ENCODE measurements at places on chromosomes 1 and 21. TPM values are rescaled to one million over a fixed set of nuclear protein-coding genes. Genes with fewer than 3 reads are reported as not detected.

DNA sequence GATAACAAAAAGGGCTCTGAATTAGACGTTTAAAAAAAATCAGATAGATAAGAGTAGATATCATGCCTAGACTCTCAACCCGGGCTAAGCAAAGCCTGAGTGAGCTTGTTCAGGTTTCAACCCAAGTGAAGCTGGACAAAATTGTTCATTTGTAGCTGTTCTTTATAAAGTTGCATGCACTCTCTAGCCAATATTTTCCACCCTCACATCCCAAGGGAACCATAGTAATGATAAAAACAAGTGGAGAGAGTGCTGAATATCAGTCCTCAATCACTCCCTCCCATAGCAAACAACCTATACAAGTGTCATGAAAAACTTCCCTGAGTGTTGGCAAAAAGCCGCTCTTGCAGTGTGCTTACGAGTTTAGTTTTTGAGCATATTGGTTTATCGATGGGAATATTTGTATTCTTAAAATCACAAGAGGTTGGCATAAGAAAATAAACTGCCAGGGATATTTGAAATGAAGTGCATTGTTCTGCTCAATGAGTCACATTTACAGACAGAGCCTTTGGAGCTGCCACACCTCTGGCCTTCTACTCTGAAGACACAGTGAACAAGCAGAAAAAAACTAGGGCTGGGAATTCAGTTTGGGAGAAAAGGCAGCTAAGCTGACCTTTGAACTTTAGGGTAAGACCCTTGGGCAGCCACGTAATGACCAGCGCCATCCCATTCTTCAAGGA is 2.2 kb upstream of the CLCA2 start:
- no peak for DNase-seq

DNA sequence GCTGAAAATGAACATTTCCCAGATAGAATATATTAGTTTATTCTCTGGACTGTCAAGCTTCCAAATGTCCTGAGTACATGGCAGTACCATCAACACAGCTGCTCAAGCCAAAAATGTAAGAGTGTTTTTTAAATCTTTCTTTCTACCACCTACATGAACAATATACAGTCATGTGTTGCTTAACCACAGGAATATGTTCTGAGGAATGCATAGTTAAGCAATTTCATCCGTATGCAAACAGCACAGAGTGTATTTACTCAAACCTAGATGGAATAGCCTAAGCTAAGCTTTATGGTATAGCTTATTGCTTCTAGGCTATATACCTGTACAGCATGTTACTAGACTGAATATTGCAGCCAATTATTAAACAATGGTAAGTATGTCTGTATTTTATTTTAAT is 561.9 kb upstream of the ADGRL4 start:
- no peak for DNase-seq

The KRTAP10-2 gene
- not detected for total RNA-seq

The CRABP2 gene
- total RNA-seq = 55.9 TPM
